Suppressor macrophage treated with lipopolysaccharide for 1 hour (primary cell): ENCODE measurements at places on chromosomes 4 and X.

DNA sequence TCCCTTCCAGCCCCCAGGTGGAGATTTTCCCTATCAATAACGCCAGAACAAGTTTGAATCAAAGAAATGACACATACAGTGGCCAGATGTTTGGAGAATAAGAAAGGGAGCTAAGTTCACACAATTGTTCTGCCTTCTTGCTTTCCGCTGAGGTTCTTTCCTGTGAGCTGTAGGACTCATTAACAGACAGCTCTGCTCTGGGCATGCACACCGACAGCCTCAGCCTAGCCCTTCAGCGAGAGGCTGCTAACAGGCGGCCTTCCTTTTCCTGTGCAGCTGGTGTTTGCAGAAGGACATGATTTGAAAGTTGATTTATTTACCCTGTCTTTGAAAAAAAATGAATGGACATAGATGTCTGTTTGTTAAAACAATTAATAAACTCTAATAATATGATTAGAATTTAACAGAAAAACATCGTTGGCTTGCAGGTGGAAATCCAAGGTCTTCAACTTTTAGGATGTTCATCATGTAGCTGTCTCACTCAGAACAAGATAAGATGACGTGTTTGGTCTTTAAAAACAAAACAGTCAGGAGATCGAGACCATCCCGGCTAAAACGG lies 183.3 kb downstream of the KDR start:
- DNase-seq = no peak

DNA sequence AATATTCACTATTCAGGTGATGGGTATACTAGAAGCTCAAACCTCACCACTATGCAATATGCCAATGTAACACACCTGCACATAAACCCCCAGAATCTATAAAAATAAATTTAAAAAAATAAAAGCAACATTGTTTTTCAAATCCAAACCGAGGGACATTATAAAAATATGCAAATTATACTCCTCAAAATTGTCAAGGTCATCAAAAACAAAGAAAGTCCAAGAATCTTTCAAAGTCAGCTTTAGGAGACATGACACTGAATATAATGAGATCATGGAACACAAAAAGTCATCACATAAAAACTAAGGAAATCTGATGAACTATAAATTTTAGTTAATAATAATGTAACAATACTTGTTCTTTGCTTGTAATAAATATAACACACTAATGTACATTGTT lies 43.2 kb upstream of the AR start:
- DNase-seq = no peak

GRCh38 chr4:56505269-56506130 lies at the start of gene ARL9:
Gene ARL9 (plus strand): TSS chr4:56505791. CDS start chr4:56505863, 72 bp downstream.
- DNase-seq = peak; percentile 68

- DNase-seq = no peak
Observed at GRCh38 chr4:23332313-23332712, 557.5 kb downstream of the PPARGC1A start.

DNA sequence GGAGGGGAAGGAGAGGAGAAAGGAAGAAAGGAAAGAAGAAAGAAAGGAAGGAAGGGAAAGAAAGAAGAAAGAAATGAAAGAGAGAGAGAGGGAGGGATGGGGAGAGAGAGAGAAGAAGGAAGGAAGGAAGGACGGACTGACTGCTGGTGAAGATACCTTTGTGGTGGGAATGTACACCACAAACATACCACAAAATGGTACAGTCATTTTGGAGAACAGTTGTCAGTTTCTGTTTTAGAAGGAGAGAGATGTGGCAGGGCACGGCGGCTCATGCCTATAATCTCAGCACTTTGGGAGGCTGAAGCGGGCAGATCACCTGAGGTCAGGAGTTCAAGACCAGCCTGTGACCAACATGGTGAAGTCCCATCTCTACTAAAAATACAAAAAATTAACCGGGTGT lies 40.0 kb upstream of the SHISA3 start:
- no peak for DNase-seq

DNA sequence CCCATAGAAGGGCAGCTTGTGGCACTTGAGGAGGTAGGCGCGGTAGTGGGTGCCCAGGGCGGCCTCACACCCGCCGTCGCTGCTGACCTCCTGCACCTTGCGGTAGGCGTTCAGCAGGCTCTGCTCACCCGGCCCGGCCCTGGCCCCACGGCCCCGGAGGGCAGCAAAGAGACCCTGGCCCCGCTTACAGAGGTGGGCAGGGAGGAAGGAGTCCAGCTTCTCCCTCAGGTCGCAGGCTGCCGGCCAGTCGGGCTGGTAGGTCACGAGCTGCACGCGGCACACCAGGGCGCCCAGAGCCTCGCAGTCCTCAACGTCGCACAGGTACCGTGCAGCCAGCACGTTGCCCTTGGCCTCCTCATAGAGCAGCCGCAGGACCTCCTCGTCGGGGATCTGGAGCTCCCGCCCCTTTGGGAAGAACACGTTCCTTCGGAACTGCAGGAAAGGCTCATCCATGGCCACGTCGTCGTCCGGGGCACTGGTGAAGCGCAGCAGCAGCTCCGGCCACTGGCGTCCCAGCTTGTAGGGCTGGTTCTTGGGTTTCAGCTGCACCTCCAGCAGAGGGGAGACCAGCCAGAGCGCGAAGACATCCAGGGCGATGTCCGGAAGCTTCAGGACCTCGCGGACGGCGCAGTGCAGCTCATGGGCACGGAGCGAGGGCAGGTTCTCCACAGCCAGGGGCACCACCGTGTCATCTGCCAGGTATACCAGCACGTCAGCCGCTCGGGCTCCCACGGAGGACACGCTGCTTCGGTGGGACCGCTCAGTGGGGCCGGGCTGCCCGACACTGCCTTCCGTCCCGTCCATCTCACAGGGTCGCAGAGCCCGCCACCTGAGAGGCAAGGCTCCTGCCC lies 17.1 kb upstream of the LAS1L start:
- no peak for DNase-seq
